Stimulated activated CD4-positive, alpha-beta T cell treated with anti-CD3 and anti-CD28 coated beads, Interleukin-1b, Interleukin-23, amount 100 ng/mL, for 4 hours (primary cell): ENCODE measurements at places on chromosomes 12 and 14.

GRCh38 chr14:52314595-52315354, 663 bp downstream of the PTGER2 start:
- no peak for DNase-seq

GRCh38 chr12:132341318-132342050, 12.1 kb upstream of the GALNT9 start:
- no peak for DNase-seq

DNA sequence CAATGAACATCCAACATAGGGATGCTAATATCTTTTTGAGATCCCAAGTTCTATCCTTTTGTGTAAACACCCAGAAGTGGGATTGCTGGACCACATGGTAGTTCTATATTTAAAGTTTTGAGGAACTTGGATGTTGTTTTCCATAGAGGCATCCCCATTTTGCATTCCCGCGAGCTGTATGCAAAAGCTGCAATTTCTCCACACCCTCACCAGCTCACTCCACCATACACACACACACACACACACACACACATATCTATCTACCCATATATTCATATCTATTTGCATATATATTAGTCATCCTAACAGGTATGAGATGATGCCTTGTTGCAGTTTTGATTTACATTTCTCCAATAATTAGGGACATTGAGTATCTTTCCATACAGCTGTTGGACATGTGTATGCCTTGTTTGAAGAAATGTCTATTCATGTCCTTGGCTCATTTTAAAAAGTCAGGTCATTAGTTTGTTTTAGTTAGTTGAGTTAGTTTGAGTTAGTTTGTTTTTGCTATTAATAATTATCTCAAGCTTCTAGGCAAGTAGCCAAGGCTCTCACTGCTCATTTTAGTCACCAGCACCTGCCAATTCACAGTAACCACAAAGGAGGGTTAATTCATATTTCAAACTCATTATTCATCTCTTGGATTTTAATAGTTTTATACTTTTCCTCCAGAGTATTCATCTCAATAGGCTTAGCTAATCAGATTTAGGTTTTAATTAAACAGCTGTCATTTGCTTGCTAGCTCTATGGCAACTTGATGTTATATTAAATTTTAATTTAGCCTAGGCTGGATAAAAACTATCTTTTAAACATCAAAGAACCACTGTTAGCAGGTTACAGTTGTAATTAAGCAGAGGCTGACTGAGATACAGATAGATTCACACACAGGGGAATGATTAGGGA, 1435.9 kb upstream of the TMEM132C start:
- DNase-seq, result no peak

DNA sequence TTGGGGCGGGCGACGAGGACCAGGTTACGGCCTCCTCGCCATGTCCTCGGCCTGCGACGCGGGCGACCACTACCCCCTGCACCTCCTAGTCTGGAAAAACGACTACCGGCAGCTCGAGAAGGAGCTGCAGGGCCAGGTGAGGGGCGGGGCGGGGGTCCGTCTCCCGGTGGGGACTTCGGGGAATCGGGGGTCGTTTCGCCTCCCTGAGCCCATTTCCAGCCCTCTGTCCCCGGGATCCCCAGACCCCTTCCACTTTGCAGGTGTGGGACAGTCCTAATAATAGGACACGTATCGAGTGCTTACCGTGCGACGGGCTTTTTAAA, 380 bp downstream of the ANKRD13A start:
- no peak for DNase-seq

GRCh38 chr12:101040936-101041335, 169.1 kb downstream of the SLC5A8 start:
- no peak for DNase-seq

- DNase-seq, result no peak
Observed at GRCh38 chr14:100802766-100803165, 23.2 kb upstream of the MEG3 start.

DNA sequence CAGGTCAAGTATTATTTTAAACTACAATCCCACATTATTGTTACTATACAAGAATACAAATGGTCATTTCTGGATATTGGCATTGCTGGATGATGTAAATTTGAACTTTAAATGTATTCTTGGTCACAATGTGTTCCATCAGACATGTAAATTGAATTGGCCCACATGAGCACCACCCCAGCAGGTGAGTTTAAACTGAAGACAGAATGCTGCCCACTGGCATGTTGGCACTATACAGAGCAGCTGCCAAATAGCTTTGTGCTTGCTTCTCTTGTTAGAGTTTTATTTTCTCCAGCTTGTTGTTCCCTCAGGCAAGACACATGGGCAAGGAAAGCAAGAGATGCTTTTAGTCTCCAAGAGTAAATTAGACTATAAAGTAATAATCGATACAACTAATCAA, 98.6 kb downstream of the C12orf50 start:
- DNase-seq, result no peak

DNA sequence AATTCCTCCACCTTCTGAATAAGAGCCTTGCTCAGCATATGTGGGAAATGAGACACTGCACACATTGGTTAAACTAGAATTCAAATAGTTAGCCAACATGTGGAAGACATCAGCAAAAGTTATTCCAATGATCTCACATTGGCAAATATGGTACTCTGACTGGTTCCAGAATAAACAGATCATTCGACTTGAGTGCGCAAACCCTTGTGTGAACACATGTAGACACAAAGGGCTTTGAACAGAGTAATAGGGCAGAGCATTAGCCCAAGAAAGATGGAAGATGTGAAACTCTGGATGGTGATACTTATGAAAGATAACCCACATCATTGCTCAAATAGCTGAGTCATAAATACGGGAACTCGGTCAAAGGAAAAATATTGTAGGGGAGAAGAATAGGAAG, 1133.4 kb upstream of the SEL1L start:
- DNase-seq, result no peak

- DNase-seq, result no peak
Observed at GRCh38 chr12:38898001-38898684, 7.2 kb downstream of the CPNE8 start.

DNA sequence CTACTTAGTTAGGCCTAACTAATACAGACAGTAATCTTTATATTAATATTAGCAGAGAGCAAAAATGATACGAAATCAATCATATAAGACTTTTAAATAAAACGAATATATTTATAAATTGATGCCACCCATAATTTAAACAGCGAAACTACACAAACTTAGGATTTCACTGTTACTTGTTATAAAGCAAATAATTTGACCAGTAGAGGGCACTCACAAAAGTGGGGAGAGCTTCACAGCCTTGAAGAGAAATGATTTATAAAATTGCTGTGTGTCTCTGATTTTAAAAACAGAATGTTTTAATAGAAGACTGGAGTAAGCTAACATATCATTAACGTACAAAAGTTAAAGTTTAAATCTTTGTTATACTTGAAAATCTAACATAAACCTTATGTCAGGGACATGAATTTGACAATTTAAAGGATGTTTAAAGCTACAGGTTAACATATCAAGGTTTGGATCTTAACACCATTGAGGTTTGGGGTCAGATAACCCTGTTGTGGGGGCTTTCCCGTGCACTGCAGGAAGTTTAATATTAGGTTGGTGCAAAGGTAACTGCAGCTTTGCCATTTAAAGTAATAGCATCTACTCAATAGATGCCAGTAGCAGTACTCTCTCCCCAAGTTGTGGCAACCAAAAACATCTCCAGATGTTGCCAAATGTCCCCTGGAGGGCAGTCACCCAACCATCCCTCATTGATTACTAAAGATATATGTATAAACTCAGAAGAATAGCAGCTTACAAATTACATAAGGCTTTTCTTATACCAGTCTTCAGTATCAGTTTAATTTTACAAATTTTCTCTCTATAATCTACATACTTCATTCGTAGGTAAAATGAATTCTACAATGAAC, 9.3 kb downstream of the KRAS start:
- DNase-seq, result no peak

- no peak for DNase-seq
Observed at GRCh38 chr14:63432888-63433552, 110.2 kb downstream of the PPP2R5E start.

GRCh38 chr14:58362798-58363412, 32.8 kb upstream of the TOMM20L start:
- no peak for DNase-seq

DNA sequence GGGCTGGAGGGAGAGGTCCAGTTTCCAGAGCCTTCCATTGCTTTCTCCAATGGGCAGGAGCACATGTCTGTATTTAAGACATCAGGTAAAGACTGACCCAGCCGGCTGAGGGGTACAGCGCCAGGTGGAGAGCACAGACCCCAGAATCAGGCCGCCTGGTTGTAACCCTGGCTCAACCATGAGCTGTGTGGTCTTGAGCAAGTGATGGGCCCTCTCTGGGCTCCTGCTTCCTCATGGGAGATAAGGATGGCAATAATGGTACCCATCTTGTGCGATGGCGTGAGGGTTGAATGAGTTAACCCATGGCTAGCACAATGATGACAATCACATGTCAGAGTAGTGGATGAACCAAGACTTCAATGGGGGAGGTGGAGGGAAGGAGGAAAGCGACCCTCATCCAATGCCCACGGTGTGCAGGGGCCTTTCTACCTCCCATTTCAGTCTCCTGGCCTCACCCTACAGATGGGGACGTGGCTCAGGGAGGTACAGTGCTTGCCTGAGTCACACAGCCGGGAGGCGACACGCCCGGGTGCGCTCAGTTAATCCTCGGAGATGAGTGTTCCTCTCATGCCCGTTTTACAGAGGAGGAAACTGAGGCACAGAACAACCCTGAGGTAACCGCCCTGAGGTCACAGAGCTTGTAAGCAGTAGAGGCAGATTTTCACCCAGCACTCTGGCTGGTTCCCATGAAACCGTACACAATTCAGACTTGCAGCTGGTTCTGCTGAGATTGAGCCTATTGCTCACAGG, 163.9 kb downstream of the RBM19 start:
- DNase-seq, result no peak

DNA sequence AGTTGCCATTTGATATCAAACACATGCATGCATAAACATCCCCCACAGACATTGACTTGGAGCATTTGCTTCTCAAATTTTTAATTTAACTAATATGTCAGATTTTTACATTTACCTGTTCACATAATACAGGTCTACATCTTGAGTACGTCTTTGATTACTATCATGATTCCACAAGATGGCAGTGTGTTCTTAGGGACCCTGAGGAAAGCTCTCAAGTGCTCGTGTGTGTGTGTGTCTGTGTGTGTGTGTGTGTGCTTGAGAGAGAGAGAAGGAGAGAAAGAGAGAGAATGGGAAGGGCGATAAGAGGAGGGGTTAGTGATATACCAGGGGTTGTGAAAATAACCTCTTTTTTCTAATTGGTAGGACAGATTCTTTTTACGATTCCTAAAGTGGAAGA, 167.1 kb upstream of the OR4E1 start:
- no peak for DNase-seq

GRCh38 chr12:113461666-113462065, 10.0 kb downstream of the LHX5 start:
- DNase-seq, result no peak

DNA sequence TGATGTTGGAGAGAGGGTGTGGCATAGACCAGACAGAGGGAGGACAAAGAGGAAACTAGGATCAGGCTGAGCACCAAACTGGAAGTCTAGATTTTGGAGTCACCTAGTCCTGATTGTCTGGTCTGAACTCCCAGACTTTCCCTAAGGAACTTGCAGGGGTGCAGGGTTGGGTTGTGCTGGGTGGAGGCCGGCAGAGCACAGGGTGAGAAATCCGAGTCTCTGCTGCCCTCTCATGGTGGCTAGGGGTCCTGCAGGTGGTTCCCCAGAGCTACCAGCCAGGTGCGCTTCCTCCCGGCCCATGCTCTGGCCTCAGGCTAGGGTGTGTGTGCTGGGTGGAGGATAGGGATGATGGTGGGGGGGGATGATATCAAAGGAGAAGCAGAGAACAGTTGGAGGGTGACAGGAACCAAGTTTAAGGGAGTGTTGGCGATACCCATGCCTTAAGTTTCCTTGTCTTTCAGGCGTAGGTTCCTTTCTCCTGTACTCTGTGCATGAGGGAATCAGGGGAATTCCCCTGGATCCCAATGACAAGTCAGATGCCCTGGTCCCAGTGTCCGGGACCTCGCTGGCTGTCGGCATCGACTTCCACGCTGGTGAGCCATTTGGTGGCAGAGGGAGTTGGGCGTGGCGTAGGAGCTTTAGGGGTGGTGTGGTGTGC, 33.5 kb upstream of the NXPH4 start:
- DNase-seq, result peak; percentile 81

GRCh38 chr14:90604356-90604755, 207.5 kb downstream of the CALM1 start:
- DNase-seq, result no peak

DNA sequence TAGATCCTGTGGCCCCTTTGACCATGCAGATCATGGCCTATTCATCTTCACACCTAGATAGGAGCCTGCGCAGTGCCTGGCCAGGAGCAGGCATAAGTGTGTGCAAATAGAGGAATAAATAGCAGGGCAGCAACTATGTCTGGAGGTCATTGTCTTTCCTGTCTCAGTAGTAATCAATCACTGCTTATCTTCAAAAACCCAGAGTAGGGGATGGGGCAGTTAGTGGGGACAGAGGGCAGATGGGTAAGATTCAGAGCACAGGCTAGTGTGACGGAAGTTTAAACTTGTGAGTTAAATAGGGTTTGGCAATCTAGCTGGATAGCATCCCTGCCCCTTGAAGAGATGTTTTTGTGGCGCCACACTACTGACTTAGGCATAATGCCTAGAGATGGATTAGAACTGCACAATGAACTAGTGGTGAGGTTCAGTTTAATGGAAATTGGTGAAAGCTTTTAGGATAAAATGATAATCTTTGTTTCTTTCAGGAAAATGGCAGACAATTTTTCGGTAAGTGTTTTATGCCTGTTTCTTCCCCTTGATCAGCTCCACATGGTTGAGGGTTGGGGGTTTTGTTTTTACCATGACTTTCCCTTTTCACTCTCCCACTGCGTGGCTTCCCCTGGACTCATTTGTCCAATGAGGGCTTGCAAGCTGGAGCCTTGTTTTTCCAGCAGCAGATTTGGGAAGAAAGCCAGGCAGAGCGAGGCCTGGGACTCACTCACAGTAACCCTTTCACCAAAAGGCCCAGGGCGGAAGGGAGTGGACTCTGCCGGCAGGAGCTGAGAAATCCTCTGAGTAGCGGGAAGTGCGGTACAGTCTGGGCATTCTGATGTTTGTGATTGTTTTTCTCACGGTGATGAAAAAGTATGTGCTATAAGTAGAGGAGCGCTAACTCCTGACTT, 8.1 kb downstream of the LGALS3 start:
- DNase-seq, result no peak

DNA sequence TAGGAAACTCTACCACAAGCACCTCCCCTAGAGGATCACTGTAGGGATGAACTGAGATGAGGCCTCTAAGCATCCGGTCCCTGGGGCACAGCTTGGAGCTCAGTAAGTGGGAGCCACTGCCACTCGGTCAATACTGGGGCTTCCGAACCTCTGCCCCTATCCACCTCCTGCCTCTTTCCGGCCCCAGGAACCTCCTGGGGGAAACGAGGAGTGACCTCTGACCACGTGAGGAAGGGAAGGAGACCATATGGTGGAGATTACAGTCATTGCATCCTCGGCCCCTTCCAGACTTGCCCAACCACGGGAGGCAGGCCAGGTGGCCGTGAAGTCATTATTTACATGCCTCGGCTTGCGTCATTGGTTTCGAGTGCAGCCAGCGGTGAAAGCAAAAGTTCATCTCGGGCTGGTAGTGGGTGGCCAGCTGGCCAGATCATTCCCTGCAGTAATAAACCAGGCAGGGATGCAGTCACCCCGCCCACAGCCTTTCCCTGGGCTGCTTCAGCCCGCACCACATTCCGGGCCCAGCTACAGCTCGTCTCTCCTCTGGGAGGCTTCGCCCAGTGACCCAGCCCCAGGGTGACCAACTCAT, 65.4 kb downstream of the C14orf132 start:
- no peak for DNase-seq
